ENCODE measurements at places on chromosomes 3 and 15. TPM values are rescaled to one million over a fixed set of nuclear protein-coding genes. Genes with fewer than 3 reads are reported as not detected.

GRCh38 chr3:11137627-11137959 lies 16.7 kb upstream of the HRH1 start:
- DNase-seq: no peak

HCLS1 gene
- not detected for total RNA-seq

GRCh38 chr15:98347001-98347400 lies 301.3 kb upstream of the IGF1R start:
- DNase-seq: no peak

DNA sequence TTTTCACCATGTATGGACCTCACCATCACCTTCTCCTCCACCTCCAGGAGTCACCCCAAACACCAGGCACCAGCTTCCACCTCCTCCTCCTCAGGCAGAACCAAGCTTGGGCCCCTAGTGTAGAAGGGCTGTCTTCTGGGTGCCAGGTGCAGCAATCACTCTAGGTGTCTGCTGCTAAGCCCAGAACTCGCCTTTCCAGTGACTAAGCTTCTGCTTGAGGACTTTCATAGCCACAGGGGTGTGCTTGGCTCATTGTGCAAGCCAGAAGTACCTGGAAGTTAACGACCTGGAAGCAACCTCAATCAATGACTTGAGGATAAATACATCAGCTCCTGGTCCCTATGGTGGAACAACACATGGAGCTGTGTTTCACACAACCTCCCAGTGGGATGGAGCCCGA lies 49.8 kb upstream of the PXYLP1 start:
- DNase-seq: no peak

DNA sequence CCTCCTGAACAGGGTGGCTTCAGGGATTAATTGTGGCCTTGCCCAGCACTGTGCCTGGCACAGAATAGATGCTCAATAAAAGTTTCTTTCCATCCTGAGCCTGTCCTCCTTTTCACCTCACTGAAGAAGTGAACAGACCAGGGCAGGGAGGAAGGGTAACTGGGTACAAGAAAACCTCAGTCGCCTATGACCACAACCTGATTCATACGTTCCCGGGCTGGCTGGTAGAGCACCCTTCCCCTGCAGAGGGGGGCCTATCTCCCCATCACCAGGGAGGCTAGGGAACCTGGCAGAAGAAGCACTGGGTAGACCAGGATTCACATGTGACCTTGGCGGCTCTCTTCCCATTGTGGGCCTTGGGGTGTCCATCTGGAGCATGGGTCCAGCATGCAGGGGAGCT lies 27.8 kb upstream of the CACNA2D2 start:
- DNase-seq: no peak
